Stimulated activated CD4-positive, alpha-beta T cell treated with anti-CD3 and anti-CD28 coated beads, Interleukin-15, amount 100 ng/mL, for 24 hours (primary cell): ENCODE measurements at places on chromosomes 12 and 14.

DNA sequence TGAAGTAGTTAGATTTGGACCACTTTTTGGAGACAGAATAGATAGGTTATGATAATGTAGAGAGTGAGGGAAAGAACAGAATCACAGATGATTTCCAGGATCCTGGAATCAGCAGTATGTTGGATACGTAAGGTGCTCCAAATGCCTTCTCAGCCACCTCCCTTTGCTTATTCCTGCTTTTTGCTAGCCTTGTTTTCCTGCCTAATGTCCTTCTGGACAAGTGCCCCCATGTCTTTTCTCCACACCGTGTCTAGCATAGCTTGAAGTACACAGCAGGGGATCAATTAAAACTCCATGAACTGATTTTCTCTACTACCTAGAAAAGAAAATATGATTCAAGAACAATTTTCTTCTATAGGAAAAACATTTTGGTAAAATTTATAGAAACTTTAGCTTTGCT, 144.0 kb downstream of the SYT1 start:
- no peak for DNase-seq

DNA sequence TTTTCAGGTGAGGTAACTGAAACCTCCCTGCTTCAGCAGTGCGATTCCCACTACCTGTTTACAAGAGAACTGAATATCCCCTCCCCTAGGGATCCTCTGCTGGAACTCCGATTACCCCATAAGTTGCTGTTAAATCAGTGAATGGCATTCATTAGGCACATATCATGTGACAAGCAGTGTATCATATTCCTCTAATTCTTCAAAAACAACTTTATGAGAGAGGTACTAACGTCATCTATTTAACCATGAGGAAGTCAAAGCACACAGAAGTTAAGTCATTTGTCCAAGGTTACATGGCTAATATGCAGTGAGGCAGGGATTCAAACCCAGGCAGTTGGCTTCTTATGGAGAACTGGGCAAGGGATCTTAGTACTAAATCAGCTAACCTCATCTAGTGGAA, 43.9 kb upstream of the PCED1B start:
- no peak for DNase-seq

GRCh38 chr12:127791217-127791616, 475.8 kb upstream of the TMEM132C start:
- no peak for DNase-seq

- no peak for DNase-seq
These were observed 195.1 kb downstream of the CHST11 start for GRCh38 chr12:104651811-104652210.

- no peak for DNase-seq
These were observed 43.1 kb downstream of the GALNT16 start for GRCh38 chr14:69303086-69303485.

- DNase-seq = no peak
These were observed 8.1 kb downstream of the ISCA2 start for GRCh38 chr14:74501691-74502090.

- no peak for DNase-seq
These were observed 6.1 kb upstream of the SNAPC1 start for GRCh38 chr14:61756135-61756534.

DNA sequence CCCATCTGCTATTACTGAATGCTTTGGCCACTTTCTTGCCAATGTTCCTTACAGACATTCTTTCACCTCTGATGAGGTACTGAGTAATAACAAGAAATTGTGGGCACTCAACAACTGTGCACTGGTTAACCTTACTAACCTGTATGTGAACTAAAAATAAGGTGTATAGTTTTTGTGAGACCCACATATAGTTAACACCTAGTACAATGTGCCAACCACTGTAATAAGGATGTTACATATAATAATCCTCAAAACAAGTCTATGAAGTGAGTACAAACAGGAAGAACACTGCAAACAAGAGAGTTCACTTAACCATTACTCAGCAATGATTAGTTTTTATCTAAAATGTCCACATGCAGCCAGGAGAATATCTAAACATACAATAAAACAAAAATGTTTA, 4.5 kb downstream of the DDHD1 start:
- DNase-seq = no peak
